ENCODE measurements at places on chromosomes 5 and 9. TPM values are rescaled to one million over a fixed set of nuclear protein-coding genes. Genes with fewer than 3 reads are reported as not detected.

BRD3 gene
- 10.9 TPM for total RNA-seq

- H3K27me3 ChIP-seq = no peaks in the 10 kb centered on the region
- DNase-seq = no peak
- H3K27ac ChIP-seq = no peak overlapping the region
- H3K36me3 ChIP-seq = no peaks in the 10 kb centered on the region
- H3K4me1 ChIP-seq = no peaks in the 10 kb centered on the region
Observed at GRCh38 chr9:80806671-80807070, 882.7 kb downstream of the TLE1 start.

ENTREP1 gene
- under 0.01 TPM for total RNA-seq

PCDHAC1 gene
- total RNA-seq = 0.29 TPM

- H3K4me3 ChIP-seq = no peak overlapping the region
- no peaks in the 10 kb centered on the region for H3K4me1 ChIP-seq
- no peak for DNase-seq
- H3K36me3 ChIP-seq = no peaks in the 10 kb centered on the region
Observed at GRCh38 chr5:94481059-94481458, 137.3 kb downstream of the KIAA0825 start.

GRCh38 chr9:34992376-34992951 is 2.9 kb downstream of the DNAJB5 start:
- DNase-seq = peak; percentile 97
- peak overlapping the region; percentile 80 for H3K27ac ChIP-seq
- peak overlapping the region; percentile 47 for H3K4me3 ChIP-seq
- peaks cover 65% of the 10 kb centered on the region for H3K4me1 ChIP-seq
- H3K27me3 ChIP-seq = no peaks in the 10 kb centered on the region

GRCh38 chr5:25285136-25285535 is 640.4 kb upstream of the CDH10 start:
- H3K4me1 ChIP-seq = no peaks in the 10 kb centered on the region
- H3K4me3 ChIP-seq = no peak overlapping the region
- no peaks in the 10 kb centered on the region for H3K27me3 ChIP-seq
- H3K27ac ChIP-seq = no peak overlapping the region
- H3K36me3 ChIP-seq = no peaks in the 10 kb centered on the region
- no peak for DNase-seq

PDE6A gene
- under 0.01 TPM for total RNA-seq

DNA sequence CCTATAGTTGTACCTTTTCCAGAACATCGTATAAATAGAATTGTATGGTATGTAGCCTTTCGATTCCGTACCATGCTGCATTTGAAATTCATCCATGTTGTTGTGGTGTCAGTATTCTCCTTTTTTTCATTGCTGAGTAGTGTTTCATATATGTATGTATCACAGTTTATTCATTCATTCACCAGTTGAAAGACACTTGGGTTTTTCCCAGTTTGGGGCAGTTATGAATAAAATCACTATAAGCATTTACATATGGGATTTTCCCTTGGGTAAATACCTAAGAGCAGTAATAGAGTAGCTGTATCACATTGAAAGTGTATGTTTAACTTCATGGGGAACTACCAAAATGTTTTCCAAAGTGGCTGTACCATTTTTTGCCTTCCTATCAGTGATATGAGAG is 16.1 kb upstream of the FKTN start:
- no peak overlapping the region for H3K4me3 ChIP-seq
- DNase-seq = no peak

IQGAP2 gene
- total RNA-seq = 0.36 TPM

CCDC192 gene
- not detected for total RNA-seq

GRCh38 chr5:73115399-73116051 is 4.8 kb upstream of the TMEM171 start:
- peak; percentile 95 for DNase-seq
- no peaks in the 10 kb centered on the region for H3K27me3 ChIP-seq
- H3K27ac ChIP-seq = peak overlapping the region; percentile 48

DNA sequence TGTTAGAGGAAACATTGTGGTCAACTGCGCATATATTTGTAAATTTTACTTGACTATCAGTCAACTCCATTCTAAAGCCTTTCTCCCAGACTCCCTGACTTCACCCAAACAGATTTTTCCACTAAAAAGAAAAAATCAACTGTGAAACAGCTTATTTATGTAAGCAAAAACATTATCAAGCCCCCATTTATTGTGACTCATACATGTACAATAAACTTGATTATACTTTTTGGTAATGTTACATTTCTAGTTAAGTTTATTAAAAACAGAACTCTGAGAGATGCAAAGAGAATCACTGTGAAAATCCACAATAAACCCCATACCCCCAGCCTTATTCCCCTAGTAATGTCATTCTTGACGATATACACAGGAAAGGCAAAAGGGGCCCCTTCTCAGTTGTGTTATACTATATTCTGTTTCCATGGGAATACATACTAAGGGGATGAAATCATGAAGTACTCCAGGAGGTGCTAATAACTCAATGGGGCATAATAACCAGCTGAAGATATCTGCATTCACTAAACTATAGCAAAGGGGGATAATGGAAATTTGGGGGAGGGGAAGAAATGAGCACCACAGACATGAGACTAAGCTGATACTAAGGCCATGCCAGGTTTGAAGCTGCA is 616.0 kb downstream of the ACTL7B start:
- H3K27ac ChIP-seq = no peak overlapping the region
- H3K4me3 ChIP-seq = no peak overlapping the region
- DNase-seq = no peak
- no peaks in the 10 kb centered on the region for H3K27me3 ChIP-seq

GRCh38 chr5:36596247-36596646 is 10.2 kb upstream of the SLC1A3 start:
- no peaks in the 10 kb centered on the region for H3K27me3 ChIP-seq
- H3K36me3 ChIP-seq = no peaks in the 10 kb centered on the region
- DNase-seq = no peak
- H3K4me1 ChIP-seq = peaks cover 13% of the 10 kb centered on the region
- no peak overlapping the region for H3K4me3 ChIP-seq

Measured in osteoblast (primary cell).